ENCODE measurements at places on chromosomes 2 and 18. TPM values are rescaled to one million over a fixed set of nuclear protein-coding genes. Genes with fewer than 3 reads are reported as not detected.

DNA sequence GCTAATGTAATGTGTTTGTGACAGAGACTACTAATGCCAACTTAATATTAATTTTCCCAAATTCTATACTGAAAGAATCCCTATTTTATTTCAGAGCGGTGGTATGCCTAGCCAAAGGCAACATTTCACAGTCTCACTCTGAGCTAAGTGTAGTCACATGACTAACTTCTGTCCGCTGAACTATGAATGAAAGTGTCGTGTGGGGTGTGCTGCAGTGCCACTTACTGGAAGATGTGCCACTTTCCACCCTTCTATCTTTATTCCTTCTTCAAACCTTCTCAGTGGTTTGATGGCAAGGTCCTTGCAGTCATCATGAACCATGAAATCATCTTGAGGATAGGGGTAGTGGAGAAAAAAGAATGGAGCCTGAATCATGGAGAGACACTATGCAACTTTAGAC lies 47.3 kb upstream of the C1D start:
- no peak for DNase-seq
- no peaks in the 10 kb centered on the region for H3K27me3 ChIP-seq

DNA sequence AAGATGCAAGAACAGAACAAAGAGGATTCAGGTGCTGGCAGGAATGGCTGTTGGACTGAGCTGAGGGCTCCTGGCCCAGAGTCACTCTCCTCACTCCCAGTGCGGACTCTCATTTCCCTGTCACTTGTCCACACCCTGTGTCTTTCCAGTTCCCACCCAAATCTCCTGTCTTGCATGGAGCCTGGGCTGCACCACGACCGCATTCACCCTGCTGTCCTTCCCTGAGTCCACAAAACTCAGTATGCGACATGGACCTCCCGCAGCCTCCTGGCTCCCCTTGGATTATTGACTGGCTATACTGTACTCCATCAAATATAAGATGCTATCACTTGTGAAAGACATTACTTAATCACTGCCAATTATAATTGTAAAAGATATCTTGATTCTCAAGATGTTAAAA lies 2.5 kb upstream of the ITM2C start:
- no peaks in the 10 kb centered on the region for H3K27me3 ChIP-seq
- no peak overlapping the region for H3K4me3 ChIP-seq
- no peak overlapping the region for H3K27ac ChIP-seq
- H3K36me3 ChIP-seq, result no peaks in the 10 kb centered on the region
- no peak for DNase-seq

MYO1B gene
- polyA plus RNA-seq, result 26.5 TPM

GRCh38 chr2:229733611-229734245 lies 19.4 kb upstream of the DNER start:
- no peaks in the 10 kb centered on the region for H3K36me3 ChIP-seq
- H3K27ac ChIP-seq, result no peak overlapping the region
- H3K4me3 ChIP-seq, result no peak overlapping the region
- H3K27me3 ChIP-seq, result no peaks in the 10 kb centered on the region
- DNase-seq, result no peak

DNA sequence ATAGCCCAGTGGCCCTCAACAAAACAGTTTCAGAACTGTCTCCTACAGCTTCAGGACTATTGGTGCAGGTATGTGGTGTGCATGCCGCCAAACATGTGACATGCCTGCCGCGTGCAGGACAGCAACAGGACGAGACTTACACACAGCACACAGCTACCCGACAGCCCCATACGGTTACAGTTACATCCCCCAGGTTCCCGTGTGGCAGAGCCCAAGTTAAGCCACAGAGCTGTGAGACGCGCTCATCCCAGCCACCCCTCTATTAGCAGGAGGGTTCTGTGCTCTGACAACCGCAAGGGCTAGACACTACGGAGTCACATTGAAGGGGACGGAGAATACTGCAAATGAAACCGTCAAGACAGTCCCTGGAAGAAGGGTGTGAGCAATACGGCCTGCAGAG lies 16.4 kb upstream of the TUBB6 start:
- H3K36me3 ChIP-seq, result no peaks in the 10 kb centered on the region
- no peak for DNase-seq
- H3K4me1 ChIP-seq, result peaks cover 15% of the 10 kb centered on the region
- H3K27me3 ChIP-seq, result no peaks in the 10 kb centered on the region
- H3K4me3 ChIP-seq, result no peak overlapping the region
- H3K27ac ChIP-seq, result no peak overlapping the region

DNA sequence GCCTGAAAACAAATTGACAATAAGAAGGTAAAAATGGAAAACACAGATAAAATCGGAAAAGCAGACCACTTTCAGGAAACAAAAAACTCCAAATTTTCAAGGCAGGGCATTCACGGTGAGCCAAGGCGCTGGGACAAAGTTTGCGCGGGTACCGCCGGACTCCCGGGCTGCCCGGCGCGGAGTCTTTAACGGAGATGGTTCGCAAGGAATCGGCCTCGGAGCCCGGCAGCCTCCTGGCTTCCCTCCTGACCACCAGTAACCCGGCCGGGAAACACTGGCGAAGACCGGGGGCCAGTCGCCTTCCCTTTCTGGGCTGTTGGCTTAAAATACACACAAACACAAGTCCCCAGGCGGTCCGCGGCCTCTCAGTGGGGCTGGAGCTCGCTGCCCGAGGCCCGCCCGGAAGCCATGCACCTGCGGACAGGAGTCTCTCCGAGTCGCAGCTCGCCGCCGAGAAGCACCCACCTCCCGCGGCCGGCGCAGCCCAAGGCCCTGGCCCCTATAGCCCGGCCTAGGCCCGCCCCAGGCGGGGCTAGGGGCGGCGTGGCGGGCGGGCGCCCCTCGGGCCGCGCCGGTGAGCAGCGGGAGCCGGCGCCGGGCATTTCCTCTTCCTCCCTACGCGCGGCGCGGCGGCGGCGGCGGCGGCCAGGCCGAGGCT lies 622 bp upstream of the KCMF1 start:
- H3K4me1 ChIP-seq, result peaks cover 12% of the 10 kb centered on the region
- H3K4me3 ChIP-seq, result peak overlapping the region; percentile 81
- peak; percentile 85 for DNase-seq
- H3K27ac ChIP-seq, result peak overlapping the region; percentile 93

DNA sequence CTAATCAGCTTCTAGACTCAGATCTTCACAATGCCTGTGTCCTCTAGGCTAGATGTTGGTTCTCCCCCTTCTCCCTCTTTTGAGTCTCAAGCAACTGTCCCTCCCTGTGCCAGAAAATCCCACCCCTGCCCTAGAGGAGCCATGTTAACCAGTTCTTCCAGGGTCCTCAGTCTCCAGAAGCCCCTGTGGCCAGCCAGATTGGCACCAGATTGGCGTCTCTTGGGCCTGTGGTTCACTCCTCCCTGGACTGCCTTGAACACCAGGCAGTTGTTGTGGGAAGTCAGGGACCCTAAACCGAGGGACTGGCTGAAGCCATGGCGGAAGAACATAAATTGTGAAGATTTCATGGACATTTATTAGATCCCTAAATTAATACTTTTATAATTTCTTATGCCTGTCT lies 36.6 kb downstream of the CYP26B1 start:
- H3K4me1 ChIP-seq, result peaks cover 3% of the 10 kb centered on the region
- no peak overlapping the region for H3K27ac ChIP-seq
- no peaks in the 10 kb centered on the region for H3K36me3 ChIP-seq
